Daoy (cell line): ENCODE measurements at places on chromosomes 4 and X. TPM values are rescaled to one million over a fixed set of nuclear protein-coding genes. Genes with fewer than 3 reads are reported as not detected.

Gene RAB41
- total RNA-seq, result not detected in 2 replicates

Gene AWAT2
- total RNA-seq, result not detected in 2 replicates

Gene ARHGAP10
- total RNA-seq, result 7.7 and 9.4 TPM in 2 replicates

Gene IL2RG
- not detected in 2 replicates for total RNA-seq

Gene NUDT10
- 9.9 and 14.7 TPM in 2 replicates for total RNA-seq

DNA sequence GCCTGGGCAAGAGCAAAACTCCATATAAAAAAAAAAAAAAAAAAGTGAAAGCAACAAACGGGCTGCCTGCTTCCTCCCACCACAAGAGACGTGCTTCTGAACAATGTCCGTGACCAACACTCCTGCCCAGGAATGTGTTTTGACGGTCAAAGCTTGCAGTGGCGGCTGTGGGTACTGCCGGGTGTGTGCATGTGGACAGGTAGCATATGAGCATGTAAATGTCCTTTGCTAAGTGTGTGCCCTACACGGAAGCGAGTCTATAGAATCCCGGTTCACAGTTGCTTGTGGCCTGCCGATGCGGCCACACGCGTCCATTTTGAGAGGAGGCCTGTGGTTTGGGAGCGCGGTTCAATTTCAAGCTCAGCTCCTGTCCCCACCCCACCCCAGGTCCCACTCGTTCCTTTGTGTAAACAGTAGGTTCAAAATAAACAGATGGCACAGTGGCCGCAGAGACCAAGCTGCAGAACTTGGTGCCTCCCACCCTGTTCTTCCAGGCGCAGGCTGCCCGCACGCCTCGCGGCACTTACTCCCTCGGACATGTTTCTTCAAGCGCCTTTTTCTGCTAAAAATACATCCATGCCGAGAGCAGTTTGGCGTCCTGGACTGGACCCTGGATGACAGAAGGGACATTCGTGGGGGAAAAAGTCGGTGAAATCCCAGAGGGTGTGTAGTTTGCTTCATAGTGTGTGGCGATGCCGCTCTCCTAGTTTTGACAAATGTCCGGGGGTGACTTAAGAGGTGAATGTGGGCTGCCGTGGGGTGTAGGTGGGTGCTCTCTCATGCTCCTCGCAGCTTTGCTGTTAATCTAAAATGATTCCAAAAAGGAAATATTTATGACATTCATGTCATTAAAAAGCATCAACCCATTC, 11.5 kb upstream of the NKX1-1 start:
- peak; percentile 34 for DNase-seq

GRCh38 chrX:13876652-13877051, 59.8 kb upstream of the GPM6B start:
- peak; percentile 70 for DNase-seq

DNA sequence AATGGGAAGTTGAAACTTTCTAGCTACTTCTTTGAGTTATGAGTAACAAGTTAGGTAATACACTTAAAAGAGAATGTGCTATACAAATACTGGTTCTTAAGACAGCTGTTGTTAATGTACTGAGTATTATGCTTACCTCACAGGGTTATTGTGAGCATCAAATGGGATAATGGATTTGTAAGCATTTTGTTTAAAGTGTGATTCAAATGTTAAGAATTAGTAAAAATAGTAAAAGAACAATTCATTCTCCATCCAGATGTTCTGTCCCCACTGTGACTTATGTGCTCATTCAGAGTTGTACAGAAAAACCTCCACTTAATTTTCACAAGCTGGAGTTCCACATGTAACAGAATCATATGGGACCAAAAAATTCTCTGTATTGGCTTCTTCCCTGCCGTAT, 63.6 kb downstream of the AR start:
- DNase-seq, result no peak

GRCh38 chr4:52618795-52619590, 40.1 kb downstream of the USP46 start:
- no peak for DNase-seq
